Right cardiac atrium (tissue), 5 donors: ENCODE measurements at places on chromosomes 12 and 14. TPM values are rescaled to one million over a fixed set of nuclear protein-coding genes. Genes with fewer than 3 reads are reported as not detected.

OTUB2 gene
- 0.34 TPM for total RNA-seq

NANOG gene
- total RNA-seq, result not detected

CGRRF1 gene
- total RNA-seq, result 24.7 TPM

EIF2B1 gene
- 28.5 TPM for total RNA-seq

MUCL1 gene
- 1.1 TPM for total RNA-seq

HOXC12 gene
- total RNA-seq, result not detected

ACOT4 gene
- total RNA-seq, result 0.56 TPM

LRRC9 gene
- total RNA-seq, result not detected

OXA1L gene
- 114 TPM for total RNA-seq

DNA sequence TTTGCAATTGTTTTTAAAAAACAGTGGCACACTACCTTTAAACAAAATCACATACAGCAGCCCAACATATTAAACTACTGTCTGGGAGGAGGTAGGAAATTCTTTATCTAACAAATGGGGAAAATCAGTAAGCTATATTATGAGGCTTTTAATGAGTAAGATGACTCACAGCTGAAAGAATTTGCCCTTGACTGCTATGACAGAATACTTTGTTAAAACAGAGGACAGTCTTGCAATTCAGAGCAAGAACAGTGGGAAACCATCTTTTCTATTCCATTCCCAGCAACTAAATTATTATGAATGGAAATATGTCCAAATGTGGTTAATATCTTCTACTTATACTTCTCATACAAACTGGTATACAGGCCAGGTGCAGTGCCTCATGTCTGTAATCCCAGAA is 49.2 kb upstream of the SGPP1 start:
- no peak for DNase-seq

- no peak for DNase-seq
Observed at GRCh38 chr12:71214511-71215285, 56.9 kb upstream of the TSPAN8 start.

DNA sequence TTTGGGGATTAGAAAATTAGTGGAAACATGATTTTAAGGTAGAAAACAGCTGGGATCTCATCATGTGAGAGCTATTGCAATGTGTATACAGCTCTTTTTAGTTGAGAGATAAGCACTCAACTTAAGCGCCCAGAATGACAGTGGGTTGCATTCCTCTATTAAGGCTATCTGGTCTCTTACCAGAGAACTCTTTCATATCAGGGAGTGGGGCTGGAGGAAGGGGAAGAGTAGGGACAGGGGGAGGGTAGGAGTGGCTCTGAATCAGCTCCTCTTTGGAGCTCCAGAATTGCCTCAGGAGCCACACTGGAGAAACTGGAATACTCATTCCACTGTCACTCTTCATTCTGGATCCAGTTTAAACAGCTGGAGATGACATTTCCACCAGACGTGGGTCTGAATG is 9.2 kb upstream of the PLEKHG3 start:
- no peak for DNase-seq

- DNase-seq, result no peak
Observed at GRCh38 chr14:30283822-30284446, 275.0 kb upstream of the G2E3 start.

GRCh38 chr12:3251691-3252090 is 174.5 kb downstream of the TSPAN9 start:
- DNase-seq, result peak; percentile 85

DNA sequence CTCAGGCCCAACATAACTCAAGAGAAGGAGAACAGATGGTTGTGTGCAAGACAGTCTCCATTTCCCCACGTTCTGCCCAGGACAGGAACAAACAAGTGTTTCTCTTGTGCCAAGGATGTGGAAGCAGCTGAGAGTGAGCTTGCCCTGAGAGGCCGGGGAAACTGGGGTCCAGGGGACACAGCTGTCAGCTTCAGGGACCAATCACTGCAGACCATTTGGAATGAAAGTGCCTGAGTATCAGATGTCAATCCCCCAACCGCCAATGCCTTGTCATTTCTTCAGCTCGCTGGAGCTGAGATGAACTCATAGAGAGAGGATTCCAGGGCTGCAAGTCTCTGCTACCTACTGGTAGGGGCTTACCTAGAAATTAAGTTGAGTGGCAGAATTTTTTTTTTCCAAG is 71.9 kb upstream of the METAP2 start:
- no peak for DNase-seq

- DNase-seq, result peak; percentile 65
Observed at GRCh38 chr12:106226884-106227640, 20.8 kb downstream of the CKAP4 start.

DNA sequence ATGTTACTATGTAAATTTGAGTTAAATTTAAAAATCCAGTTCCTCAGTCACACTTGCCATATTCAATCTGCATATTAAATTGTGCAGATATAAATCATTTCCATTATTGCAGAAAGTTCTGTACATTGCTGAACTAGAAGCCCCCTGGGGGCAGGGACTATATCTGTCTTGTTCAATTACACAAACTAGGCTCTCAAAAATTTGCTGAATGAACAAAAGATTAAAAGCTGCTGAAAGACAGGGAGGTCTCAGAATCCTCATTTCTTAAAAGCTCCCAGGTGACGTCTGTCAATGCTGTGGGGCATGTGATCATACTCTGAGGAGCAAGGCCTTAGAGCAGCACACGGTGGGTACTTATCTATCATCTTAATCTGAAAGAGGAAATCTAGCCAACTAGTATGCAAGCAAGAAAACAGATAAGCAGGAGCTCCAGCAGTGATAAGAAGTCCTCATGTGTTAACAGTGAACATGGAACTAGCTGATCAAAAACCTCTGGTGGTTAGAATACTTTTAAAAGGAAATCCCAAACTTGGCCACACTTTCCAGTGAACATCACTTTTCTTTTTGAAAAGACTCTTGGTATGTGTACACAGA is 60.5 kb downstream of the APPL2 start:
- no peak for DNase-seq

DNA sequence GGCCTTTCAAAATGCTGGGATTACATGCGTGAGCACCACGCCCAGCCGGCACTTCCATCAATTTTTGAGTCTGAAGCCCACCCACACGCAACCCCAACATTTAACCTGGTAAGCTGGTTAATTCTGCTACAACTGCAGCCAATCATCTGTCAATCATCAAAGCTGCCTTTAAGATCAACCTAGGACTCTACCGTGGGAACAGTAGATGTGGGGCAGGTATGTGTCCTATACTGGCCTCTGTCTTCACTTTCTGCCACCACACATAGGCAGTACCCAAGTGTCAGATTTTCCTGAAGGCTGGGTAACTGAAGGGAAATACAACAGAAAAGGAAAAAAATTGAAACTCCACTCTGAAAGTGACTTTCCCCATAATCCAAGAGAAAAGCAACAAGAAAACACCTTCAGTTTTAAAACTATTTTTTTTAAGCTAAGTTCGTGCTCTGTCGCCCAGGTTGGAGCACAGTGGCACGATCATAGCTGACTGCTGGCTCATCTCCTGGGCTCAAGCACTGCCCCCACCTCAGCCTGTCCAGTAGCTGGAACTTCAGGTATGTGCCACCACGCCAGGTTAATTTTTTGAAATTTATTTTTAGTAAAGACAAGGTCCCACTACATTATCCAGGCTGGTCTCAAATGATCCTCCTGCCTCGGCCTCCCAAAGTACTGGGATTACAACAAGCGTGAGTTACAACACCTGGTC is 22.2 kb downstream of the VCPKMT start:
- DNase-seq, result no peak

DNA sequence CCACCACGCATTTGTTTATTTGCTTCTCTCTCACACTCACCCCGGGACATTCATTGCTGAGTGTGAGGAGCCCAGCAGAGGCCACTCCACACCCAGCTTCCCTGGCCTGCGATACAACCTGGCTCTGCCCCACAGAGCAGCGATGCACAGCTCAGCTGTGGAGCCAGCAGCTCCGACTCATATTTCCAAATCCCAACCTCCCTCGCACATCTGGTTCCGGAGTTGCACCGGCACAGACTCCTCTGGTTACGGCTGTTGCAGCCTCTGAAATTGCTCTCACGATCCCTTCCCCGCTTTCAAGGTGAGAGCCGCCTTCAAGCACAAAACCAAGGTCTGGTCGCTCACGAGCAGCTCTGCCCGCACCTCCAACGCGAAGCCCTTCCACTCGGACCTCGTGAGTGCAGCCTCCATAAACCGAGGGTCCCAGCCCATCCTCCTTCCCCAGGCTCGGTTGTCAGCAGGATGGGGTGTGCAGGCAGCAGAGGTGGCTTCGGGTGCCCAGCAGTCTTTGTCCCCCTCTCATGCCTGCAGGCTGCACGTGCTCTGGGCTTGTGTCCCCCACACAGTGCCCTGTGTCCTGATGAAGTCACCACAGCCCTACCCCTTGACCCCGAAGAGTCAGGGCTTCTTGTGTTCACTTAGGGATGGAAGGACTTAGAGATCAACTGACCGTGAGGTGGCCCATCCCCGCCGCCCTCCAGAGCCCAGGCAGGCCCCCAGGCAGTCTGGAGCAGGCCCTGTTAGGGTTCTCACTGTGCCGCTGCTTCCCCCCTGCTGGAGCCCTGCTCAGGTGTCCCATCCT is 184.3 kb downstream of the ADGRD1 start:
- DNase-seq, result no peak

DNA sequence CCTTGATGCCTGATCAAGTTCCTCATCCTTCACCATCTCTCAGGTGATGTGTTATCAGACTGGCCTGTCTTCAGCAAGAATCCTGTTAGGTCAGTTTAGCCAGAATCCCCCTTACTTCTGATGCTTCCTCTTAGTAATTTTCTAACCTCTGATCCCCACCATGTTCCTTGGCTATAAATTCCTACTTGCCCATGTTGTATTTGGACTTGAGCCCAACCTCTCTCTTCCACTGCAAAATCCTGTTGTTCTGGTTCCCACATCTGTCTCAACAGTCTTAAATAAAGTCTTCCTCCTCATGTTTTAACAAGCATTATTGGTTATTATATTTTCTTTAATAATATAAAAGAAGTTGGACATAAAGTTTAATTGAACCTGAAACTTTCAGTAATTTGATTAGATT is 987.8 kb upstream of the USP15 start:
- no peak for DNase-seq

DNA sequence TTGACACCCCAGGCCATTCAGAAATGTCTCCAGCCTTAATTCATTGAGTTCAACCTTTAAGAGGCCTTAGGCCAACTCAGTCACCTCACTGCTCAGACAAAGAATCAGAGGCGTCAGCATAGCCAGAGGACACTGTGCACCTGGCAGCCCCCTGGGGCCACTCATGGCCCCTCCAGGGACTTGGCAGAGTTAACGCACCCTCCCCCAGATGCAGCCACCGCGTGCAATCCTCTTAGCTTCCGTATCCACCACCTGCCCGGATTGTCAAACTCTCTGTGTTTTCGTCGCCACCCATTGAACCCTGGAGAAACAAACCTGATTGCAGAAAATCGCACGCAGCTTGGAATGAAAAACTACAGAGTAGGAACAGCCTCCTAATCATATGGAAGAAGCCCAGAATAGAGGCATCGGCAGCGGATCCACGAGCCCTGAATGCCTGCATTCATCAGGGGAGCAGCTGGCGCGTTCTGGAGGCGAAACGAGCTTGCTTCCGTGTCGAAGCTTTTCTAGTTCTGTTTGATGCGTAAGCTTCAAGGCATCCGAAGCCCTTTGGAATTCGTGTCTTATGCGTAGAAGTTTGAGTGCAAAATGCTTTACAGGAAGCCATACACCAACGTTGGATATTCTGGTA is 22.4 kb downstream of the BRI3BP start:
- no peak for DNase-seq

DNA sequence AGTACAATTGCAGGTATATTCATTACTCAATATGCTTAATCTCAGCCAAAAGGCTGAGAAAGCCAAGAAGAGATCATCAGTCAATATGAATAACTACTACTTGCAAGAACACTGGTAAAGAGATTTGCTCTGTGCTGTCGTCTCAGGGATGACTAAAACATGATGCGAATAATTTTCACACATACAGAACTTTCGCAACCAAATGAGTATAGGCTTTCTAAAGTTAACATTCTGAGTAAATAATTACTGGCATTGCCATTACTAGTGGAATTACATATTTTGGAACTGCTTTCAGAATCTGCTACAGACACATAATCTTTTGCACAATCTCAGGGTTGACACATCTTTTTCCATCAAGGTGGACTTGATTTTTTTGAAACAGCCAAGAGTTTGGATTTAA is 24.7 kb downstream of the NCKAP1L start:
- no peak for DNase-seq

DNA sequence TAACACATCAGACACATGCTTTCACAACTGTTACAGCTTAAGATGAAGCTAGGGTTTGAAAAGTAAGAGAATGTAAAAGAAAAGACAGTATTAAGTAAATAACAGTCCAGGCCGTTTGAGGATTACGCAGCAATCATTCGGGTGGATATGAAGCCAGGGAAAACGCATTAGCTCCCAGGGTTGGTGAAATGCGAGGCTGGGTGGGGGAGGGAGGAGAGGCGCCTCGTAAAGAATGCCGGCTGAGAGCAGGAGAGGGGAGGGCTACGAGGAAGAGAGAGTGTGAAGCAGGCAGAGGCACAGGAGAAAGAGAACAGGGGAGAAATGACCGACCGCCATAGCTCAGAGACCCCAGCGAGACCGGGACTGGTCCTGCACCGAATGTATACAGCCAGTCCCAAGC is 73.0 kb downstream of the IQSEC3 start:
- no peak for DNase-seq

DNA sequence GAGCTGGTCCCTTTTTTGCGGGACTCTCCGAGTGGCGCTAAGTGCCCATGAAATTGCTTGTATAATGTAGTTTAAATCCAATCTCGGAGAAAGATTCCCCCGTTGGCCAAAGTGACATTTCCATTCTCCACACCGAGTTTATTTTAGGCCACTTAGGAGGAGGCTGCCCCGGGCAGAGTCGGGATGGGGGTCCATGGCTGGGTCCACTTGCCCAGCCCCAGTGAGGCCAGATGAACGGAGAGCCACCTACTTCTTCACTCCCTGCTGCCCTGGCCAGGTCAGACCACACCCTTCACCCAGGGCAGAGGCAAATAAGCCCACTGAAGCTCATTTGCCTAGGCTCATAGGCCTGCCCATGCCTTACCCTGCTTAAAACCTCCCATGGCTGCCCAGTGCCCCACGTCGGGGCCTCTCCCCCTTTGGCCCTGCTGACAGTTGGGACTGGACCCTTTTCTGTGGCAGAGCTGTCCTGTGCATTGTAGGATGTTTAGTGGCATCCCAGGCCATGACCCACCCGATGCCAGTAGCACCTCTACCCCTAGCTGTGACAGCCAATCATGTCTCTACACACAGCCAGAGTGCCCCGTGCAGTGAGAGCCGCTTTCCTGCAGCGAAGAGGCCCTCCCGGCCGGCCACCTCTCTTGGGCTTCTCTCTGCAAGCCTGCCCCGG is 51.3 kb downstream of the FAM222A start:
- DNase-seq, result no peak

DNA sequence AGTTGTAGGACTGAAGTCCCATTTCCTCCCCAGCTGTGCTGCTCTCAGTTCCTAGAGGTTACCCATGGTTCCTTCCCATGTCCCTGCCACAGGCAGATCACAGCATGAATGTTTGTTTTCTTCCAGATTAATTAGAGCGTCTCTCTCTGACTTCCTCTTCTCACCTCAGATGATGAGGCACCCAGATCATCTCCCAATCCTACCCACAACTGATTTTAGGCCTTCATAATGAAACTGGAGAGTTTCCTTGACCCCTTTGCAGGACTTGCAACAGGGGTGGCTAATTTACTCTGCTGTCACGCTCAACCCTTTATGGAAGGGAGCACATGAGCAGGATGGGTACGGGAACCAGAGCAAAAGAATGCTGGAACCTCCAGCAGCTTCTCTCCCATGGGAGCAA is 32.1 kb upstream of the TXNRD1 start:
- DNase-seq, result no peak

- DNase-seq, result no peak
Observed at GRCh38 chr12:97452839-97453238, 9.8 kb upstream of the RMST start.

GRCh38 chr14:32622742-32623141 is 293.6 kb downstream of the AKAP6 start:
- no peak for DNase-seq

GRCh38 chr12:48160807-48161206 is 3.5 kb upstream of the ASB8 start:
- DNase-seq, result peak; percentile 37
